ENCODE measurements at places on chromosomes 12 and 14. TPM values are rescaled to one million over a fixed set of nuclear protein-coding genes. Genes with fewer than 3 reads are reported as not detected.

GRCh38 chr14:68688872-68689371 is 103.9 kb downstream of the ZFP36L1 start:
- peak; percentile 40 for DNase-seq

DNA sequence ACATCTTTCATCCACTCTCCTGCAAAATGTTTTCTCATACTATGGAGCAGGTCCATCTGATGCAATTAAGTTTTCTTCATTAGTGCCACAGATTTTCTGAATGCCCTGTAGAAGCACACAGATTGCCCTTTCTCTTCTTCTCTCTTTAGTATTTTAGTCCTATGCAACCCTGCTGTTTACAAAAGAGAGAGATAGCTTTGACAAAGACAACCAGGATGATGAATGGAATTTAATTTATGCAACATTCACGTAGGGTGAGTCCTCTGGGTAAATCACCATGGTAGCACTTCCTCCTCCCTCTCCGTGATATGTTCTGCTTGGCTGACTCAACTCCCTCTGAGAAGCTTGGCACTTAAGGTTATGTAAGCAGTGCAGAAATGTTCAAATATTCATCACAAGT is 400.9 kb upstream of the PDE3A start:
- peak; percentile 59 for DNase-seq

GRCh38 chr14:97446087-97446486 is 648.9 kb downstream of the VRK1 start:
- DNase-seq: no peak

GRCh38 chr12:108609537-108610335 is 11.9 kb upstream of the TMEM119 start:
- DNase-seq: no peak

DNA sequence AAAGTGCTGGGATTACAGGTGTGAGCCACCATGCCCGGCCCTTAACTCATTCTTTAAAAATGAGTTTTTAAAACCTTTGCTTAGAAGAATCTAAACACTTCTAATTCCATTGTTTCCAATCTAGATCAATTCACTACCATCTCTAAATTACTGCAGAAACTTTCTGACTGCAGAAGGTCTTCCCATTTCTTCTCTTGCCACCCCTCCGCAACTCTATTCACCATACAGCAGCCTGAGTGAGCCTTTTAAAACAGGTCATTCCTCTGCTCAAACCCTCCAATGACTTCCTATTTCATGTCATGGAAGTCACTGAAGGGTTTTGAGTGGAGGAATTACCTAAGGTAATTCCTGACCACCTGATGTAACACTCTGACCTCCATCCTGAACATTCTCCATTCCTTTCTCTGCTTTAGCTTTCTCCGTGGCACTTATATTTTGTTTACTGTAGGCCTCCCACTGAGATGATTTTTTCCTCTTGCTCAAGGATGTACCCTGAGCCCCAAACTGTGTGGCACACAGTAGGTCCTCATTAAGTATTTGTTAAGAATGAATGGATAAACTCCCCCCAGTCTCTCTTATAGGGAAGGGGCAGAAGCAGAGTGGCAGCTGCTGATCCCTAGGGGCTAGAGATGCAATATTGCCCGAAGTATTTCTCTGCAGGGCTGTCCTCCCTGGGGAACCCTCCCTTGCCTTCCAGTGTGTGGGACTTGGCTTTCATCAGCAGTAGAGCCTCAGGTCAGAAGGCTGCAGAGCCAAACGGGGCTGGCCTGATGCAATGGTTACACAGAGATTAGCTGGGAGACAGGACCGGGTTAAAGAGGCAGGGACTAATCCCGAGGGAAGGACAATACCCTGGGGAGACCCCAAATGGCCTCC is 1.2 kb downstream of the DDIT3 start:
- peak; percentile 27 for DNase-seq

DNA sequence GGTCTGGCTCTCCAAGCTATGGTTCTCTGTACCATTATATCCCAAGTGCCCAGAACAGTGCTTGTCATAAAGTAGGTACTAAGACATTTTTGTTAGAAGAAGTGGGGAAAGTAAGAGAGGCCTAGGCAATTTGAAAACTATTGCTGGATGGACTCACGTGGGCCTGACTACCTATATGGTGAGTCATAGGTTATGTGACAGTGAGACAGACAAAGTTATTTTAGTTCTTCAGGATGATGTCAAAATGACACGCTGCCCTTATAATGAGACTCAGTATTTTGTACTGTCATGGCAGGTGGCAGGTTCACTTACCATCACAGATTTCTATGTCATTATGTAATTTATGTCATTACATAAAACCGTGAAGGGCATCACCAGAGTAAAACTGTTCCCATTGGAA is 53.1 kb downstream of the PARP11 start:
- DNase-seq: peak; percentile 43

The MYF6 gene
- total RNA-seq: not detected

The DPF3 gene
- total RNA-seq: 1.3 TPM

GRCh38 chr12:43285159-43285598 is 266.8 kb downstream of the ADAMTS20 start:
- DNase-seq: peak; percentile 60

DNA sequence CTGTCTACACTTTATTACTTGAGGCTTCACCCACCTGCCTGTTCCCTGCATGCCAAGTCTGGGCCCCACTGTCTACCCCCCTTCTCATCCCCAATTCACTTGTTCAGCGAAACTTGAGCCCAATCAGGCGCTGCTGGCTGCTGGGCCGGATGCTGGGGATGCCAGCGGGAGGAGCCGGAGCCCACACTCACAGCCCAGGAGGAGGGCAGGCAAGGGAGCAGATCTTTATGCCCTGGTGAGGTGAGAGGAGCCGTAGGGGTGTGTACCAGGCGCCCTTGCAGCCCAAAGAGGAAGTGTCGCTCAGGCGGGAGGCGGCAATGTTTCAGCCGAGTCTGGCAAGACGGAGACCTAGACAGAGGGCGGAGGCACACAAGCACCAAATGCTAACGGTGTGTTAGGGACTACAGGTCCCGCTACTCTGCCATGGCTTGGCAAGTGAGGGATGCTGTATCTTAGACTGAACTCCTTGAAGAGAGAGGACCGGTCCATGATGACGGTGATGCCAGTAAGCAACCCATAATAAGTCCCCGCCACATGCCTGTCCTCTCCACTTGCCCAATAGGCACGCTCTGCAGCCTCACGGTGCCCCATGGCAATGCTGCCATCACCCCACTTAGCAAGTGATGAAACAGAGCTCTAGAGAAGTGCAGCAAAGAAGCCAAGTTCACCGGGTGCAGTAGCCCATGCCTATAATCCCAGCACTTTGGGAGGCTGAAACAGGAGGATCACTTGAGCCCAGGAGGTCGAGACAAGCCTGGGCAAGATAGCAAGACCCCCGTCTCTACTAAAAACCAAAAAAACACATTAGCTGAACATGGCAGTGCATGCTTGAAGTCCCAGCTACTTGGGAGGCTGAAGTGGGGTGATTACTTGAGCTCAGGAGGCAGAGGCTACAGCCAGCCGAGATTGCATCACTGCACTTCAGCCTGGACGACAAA is 41.6 kb downstream of the LRRC74A start:
- DNase-seq: no peak

DNA sequence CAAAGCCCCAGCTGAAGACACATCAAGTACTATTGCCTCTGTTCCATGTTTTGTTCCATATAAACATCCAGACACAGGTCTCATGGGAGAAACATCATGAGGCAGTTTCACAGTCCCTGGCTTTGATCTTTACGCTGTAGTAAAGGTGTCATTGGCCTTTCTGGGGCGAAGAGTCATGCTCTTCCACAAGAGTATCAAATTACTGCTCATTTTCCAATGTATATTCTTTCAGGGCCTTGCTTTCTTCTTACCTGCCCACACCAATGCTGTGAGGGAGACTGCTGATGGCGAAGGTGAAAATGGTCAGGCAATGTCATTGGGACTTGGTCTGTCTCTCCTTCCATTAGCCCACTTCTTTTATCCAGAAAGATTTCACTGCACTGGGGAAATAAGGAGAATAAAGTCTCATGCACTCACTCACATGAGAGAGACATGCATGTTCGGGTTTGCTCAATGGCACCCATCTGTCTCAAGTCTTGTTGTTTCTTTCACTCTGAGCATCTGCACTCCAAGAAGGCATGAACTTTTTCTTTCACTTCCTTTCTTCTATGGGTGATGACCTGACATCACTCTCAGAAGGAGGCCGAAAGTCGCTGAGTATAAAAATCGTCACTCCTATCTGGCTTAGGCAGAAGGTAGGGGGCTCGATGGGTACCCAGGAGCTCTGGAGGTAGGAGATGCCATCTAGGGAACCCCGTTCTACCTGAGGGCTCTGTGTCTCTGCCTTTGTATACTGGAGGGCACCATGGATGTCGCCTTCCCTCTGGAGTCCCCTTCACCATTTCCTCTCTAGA is 1.3 kb upstream of the JDP2 start:
- no peak for DNase-seq

The SERPINA9 gene
- not detected for total RNA-seq

The PTCSC3 gene
- total RNA-seq: not detected

DNA sequence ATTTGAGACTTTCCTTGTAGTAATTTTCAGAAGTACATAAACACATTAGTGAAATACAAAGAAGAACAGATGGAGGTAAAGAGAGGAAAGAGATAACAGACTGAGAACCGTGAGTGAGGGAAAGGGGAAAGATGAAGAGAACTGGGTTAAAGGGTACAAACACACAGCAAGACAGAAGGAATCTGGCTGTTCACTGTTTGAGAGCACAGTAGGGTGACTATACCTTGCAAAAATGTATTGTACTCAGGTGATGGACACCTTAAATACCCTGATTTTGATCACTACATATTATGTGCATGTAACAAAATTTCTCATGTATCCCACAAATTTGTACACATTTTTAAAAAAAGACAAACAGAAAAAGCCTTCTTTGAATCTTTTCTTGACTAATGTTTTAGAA is 2.7 kb upstream of the TRHDE start:
- no peak for DNase-seq

DNA sequence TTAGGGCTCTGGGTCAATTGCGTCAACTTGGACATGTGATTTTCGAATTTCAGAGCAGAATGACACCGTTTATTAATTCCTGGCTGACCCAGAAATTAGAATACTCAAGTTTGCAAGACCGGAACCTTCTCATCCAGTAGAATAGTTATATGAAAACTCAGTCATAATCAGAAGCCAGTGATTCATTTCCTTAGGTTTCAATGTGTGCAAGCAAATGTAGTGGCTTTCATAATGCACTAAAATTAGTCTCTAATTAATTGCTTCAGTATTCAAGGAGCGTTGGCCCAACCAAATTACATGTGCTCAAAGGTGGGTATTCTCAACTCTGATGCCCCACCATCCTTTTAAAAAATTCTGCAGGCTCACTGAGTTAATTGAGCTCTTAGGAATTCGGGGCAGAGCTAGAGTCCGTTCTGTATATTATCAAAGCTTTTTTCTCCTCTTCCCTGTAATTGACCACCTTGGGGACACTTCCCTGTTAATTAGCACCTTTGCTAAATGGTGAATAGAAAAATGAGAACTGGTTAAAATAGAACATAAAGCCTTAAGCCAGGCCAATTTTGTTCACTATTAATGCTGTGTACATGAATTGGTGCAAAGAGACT is 55.4 kb downstream of the DAO start:
- DNase-seq: peak; percentile 27

The KCNA5 gene
- total RNA-seq: not detected

The SLCO1B1 gene
- total RNA-seq: not detected

- no peak for DNase-seq
Observed at GRCh38 chr12:42809226-42809625, 219.7 kb upstream of the PRICKLE1 start.

DNA sequence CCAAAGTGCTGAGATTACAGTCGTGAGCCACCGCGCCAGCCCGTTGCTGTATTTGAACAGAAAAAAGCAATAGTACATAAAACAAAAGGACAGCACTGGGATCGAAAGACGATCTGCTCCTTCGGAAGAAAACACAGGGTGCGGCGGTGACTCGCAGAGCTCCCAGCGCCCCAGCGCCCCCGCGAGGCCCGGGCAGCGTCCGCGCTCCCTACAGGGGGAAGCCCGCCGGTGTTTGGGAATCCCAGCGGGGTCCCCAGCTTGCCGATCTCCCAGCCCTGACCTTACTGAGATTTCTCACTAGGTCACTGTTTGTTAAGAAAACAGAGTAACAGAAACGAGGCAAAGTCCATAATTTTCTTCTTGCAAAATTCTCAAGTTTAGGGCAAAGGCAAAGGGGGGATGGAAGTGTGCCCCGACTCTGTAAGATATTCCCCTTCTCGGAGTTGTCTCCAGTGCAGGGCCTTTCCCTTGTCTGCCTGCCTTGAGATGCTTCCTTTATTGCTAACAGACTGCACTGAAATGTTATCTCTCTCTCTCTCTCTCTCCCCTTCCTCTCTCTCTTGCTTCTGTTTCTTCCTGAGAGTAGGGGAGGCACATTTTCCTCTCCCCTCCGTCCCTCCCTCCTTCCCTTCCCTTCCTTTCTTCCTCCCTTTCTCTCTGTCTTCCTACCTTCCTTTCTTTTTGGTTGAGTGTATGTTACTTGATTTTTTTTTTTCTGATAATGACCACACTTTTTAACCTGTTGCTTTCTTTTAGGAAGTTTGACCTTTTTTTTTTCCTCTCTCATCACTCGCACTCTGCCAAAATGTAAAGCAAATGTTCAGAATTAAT is 91.9 kb downstream of the TMEM30B start:
- DNase-seq: peak; percentile 79
